ENCODE measurements at places on chromosomes 13 and 19.

DNA sequence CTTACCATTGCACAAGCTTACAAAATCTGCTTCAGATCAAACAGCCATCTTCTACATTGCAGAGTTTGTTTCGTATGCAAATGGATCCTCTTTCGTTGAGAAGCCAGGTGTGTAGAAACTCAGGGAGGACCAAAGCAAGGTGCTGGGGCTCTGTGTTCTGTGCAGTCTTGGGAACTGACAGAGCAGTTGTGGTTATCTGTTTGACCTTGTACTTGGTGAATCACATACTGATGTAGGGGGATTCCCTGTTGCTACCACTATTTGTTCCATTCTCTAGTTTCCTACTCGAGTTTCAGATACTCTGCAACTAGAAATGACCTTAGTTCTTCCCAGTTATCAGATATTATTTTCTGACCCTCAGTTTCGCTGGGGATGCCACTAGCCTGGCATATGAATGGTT lies 95.2 kb upstream of the CLDN10 start:
- no peak for DNase-seq

DNA sequence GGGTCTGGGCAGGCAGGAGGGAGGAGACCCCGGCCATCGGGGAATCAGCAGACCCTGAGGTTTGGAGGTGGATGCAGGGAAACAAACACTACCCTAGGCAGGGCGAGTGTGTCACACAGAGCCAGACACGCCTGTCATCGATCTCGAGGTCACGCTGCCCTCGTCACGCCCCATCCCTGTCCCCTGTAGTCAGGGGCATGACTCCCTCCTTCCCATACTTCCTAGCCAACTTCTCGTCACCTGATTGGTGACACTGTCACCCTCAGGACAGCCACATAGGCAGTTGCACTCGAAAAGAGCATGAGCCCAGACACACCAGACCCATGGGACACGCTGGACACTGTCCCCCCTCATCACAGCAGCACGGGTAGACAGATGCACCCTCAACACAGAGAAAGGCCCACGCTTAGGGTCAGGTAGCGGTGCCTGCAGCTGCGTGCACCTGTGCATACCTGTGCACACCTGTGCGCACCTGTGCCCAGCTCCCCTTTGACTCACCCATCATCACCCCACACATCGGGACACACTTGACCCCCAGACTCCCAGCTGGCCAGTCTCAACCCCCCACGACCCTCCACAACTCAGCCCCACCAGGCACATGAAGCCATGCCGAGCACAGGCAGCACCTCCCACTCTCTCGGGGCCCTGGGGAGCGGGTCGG lies 11.9 kb downstream of the CILP2 start:
- DNase-seq = no peak

DNA sequence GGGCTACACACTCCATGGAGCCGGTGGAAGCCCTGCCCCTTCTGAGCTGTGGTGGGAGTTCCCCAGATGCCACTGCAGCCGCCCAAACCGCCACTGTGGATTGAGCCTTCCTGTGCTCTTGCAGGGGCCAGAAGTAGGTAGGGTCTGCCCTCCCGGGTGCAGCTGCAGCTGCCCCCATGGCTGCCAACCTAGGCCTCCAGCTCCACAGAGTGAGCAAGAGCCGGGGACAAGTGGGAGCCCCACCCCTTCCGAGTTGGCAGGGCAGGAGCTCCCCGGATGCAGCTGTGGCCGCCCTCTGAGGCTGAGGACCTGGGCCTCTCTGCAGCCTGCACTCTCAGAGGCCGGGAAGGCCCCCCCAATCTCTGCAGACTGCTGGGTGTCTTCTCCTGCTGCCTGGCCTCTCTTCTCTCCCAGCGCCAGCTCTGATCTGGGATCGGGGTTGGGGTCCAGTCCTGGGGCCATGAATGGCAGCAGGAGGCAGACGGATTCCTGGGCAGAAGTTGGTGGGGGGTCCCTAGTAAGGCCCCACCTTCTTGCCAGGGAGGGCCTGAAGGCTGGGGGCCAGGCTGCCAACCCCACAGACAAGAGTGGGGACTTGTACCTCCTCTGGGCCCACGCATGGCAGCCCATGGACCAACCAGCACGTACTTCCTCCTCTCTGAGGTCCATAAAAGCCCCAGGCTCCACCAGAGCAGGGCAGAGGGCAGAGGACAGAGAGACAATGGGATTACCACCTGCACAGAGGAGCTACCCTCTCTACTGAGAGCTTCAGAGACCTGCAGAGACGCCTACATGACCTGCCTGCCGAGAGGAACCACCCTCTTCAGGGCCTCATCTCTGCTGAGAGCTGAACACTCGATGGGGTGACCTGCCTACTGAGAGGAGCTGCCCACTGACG lies 28.9 kb downstream of the AP2S1 start:
- DNase-seq = peak; percentile 54

DNA sequence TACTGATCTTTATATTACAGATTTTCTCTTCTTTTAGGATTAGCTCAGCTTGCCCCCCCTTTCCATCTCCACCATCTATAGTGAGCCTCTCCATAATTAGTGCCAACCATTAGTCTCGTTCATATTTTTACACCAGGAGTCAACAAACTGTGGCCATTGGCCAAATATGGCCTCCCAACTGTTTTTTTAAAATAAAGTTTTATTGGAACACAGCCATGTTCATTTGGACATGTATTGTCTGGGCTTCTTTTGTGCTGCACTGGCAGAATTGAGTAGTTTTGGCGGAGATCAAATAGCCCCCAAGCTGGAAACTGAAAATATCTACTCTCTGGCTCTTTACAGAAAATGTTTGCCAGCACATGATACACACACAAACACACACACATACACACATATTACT lies 18.4 kb downstream of the ZNF175 start:
- no peak for DNase-seq

GRCh38 chr13:80054806-80055205 lies 286.1 kb downstream of the SPRY2 start:
- DNase-seq = no peak

DNA sequence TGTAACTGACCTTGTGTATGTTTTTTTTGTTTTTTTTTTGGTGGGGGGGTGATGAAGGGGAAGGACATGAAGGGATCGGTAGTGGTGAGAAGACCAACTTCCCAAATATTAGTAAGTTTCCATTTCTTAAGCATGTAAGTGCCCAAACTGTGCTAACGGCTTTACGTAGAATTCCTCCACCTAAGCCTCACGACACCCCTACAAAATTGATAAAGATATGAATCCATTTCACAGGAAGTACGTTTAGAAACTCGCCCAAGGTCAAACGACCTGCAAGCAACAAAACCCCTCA lies 649 bp downstream of the UQCRFS1 start:
- DNase-seq = no peak

GRCh38 chr13:87671031-87671752 lies at the start of gene SLITRK5:
TSS of gene SLITRK5 (plus strand) at chr13:87671371. CDS start at chr13:87675389, 4,018 bp downstream.
- peak; percentile 48 for DNase-seq

GRCh38 chr13:79662882-79663281 lies 181.9 kb downstream of the NDFIP2 start:
- no peak for DNase-seq

- no peak for DNase-seq
Observed at GRCh38 chr13:40480915-40481516, 185.4 kb downstream of the FOXO1 start.

DNA sequence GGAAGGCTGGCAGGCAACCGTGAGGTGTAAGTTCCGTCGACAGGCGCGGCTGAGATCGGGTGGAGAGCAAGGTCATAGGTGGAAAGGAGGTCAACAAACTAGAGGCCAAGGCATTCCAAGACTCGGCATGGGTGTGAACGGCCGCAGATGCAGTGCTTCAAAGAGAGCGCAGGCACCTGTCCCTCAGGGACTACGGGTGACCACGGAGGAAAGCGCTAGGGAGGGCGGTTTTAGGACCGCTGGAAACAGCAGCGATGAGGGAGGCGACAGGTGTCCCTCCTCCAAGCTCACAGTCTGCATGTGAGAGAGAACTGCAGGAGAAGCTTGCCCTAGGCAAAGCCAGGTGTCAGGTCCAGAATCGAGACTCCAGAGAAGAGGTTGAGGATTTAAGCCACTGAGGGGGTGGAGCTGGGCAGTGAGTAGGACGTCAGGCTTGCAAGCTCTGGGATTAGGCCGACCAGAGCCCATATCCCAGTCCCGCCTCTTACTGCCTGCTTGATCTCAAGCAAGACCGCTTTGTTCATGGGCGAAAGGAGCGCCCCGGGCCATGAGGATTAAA lies 1.6 kb upstream of the MLNR start:
- DNase-seq = no peak

DNA sequence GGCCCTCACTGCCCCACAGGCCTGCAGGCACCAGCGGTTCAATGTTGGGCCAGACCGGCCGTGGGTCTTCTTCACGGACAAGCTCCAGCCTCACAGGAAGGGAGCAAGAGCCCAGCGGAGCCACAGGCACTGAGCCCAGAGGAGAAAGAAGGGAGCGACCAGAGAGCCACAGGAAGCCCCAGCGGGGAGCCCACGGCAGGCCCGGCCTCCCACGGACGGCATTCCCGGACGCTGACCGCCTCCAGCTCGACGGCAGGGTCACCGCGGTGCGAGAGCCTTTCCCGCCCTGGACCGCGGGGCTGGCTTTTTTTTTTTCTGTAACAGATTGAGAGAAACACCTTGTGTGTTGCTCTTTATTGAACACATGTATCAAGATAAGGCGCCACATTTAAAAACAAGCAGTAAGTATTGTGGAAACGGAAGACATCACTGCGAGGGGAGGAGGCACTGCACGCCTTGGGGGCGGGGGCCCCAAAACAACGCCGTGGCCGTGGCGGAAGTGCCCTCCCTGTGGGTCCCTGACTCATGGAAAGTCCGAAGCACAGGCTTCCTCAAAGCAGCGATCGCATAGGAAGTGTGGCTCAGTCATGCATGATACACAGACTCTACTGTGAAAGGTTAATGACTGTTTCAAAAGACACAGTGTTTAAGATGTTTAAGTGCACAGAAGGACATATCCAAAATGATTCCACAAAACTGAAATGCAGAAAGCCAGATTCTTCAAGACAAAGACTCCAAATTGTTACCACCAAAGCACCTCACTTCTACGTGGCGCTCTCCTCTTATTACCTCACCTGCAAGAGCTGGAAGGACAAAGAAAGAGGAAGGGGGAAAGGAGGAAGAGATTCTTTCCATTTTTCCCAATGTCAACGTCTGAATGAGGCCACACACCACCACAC lies 3.5 kb downstream of the RASA3 start:
- peak; percentile 94 for DNase-seq

DNA sequence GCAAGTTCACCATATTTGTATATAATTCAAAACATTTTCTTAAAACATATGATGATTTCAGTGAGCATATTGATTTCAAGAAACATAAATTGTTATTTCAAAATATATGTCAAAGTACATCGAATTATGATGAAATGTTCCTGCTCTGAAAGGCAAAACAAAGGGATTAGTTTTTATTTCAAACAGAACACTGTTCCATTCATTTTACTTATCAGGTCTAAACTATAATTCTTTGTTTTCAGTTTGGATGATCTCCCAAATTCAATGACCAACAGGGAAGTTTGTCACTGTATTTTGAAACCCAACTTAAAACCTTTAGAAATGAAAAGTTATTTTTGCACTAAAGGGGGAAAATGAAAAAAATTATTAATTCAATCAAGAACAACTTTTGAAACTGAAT lies 610.2 kb downstream of the SLITRK1 start:
- DNase-seq = no peak

DNA sequence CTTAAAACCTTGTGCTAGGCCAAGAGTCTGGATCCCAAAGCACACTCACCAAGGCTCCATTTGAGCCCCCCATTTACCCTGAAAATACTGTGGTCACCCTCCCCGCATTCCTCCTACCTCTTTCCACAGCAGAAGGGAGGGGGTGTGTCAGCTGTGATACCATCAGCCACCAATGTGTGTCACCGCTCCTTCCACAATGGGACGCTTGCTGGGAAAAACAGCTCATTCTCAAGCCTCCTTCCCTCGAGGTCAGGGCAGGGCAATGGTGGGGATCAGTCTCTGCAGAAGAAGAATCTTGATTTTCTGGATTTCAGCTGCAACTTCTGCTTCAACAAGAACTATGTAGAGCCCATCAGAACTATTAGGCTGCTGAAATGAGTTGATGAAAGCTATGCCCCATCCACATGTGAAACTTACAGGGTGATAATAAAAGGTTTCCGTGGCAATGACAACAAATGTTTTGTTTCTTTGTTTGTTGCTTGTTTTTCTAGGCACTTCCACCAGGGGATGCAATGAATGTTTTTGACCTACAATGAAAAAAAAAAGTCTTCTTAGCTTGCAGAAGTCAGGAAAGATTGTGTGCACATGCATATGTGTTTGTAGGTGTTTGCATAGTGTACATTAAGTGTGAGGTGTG lies 26.4 kb upstream of the ZNF507 start:
- peak; percentile 2 for DNase-seq

GRCh38 chr19:4538601-4538954 lies 1.3 kb downstream of the LRG1 start:
- no peak for DNase-seq

DNA sequence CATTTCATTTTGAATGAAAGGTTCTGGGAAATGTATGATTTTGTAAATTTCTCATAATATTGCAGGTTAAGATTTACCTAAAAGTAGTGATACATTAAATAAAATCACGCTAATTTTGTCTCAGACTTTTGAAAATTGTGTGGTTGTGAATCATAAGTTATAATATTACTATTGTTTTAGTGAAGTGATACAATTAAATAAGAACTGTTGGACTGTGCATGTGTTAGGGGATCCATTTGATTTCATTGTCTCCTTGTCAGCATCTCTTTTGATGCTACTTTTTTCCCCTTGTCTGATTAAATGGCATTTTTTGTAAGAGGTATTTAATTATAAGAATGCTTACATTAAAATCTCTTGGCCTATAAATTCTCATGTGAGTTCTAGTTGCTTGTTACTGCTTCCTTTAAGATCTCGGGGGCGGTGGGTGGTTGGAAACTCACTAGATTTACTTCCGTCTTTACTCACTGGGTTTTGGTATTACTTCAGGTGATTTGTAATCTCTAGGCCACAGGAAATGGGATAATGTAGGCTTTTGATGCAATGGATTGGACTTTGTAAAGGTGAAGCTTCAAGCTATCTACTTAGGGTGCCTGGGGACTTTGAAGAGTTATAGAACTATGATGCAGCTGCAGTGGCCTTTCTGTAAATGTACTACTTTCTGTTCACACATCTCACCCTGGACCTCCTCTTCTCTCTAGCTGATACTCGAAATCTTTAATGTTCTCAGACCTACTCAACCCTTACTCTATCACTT lies 66.5 kb downstream of the PAN3 start:
- peak; percentile 43 for DNase-seq

- DNase-seq = no peak
Observed at GRCh38 chr13:86906127-86906874, 764.9 kb upstream of the SLITRK5 start.

DNA sequence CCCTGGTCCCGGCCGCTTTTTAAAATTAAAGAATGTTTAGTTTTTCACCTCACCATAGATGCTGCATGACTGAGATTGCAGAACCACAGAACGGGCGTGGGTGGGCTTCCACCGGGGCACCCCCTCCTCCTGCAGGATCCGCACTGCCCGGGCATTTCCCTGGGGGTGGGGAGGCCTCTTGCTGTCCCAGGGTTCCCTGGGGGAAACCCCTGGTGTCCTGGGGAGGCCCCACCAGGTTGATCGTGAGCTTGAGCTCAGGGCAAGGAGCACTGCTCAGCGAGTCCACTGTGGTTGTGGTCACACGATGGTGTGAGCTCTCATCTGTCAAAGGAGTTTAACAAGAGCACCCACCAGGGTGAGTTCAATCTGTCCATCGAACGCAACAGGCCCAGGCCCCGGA lies 11.4 kb upstream of the TCF3 start:
- peak; percentile 69 for DNase-seq

All from activated naive CD4-positive, alpha-beta T cell treated with Interleukin-2 at 50 U/mL for 16 hours (primary cell).